ENCODE measurements at places on chromosomes 3 and 15.

- DNase-seq = no peak
These were observed 304.5 kb upstream of the ROPN1 start for GRCh38 chr3:124296406-124296805.

DNA sequence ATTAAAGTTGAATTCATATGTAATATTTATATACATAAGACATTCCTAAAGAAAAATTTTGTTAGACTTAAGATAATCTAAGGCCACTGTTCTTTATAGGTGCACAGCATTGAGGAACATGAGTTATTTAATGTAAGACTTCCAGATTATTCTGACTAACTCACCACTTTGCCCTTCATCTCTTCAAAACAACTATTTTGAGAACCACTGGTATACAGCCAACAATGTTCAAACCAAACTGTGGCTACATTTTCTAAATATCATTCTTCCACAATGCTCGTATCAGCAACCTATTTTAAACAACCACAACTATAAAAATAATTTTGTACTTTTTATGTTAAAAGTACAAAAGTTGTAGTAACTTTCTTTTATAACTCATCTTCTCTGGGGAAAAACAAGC is 199.8 kb upstream of the ALCAM start:
- DNase-seq = no peak

GRCh38 chr3:142844339-142844977 is 44.4 kb downstream of the PCOLCE2 start:
- peak; percentile 62 for DNase-seq

- no peak for DNase-seq
These were observed 43.5 kb upstream of the RNU6-1 start for GRCh38 chr15:67883234-67883773.

- no peak for DNase-seq
These were observed 6.6 kb downstream of the GHRL start for GRCh38 chr3:10286133-10286524.

GRCh38 chr15:41987925-41988275 is 15.5 kb upstream of the EHD4 start:
- no peak for DNase-seq

DNA sequence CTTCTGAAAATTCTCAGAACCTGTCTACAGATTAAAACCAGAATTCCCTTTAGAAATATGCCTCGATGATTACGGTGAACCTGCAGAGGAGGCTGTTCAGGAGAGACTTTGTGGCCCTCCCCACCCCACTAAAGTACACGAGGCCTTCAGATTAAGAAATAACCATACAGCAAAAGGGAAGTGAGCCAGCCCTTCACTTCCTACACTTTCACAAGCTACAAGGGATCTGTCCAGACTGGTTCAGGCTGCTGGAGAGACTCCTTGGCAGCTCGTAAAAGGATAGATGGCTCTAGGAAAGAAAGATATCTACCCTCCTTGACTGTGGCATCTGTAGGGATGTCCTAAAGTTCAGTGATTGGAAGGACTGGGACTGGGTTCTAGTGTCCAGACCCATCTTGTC is 102.6 kb downstream of the ALDH1A2 start:
- DNase-seq = peak; percentile 31

All from RWPE1 (cell line).